ENCODE measurements at places on chromosomes 12 and 14.

GRCh38 chr14:74261288-74261687 lies 22.0 kb downstream of the VSX2 start:
- DNase-seq, result no peak

DNA sequence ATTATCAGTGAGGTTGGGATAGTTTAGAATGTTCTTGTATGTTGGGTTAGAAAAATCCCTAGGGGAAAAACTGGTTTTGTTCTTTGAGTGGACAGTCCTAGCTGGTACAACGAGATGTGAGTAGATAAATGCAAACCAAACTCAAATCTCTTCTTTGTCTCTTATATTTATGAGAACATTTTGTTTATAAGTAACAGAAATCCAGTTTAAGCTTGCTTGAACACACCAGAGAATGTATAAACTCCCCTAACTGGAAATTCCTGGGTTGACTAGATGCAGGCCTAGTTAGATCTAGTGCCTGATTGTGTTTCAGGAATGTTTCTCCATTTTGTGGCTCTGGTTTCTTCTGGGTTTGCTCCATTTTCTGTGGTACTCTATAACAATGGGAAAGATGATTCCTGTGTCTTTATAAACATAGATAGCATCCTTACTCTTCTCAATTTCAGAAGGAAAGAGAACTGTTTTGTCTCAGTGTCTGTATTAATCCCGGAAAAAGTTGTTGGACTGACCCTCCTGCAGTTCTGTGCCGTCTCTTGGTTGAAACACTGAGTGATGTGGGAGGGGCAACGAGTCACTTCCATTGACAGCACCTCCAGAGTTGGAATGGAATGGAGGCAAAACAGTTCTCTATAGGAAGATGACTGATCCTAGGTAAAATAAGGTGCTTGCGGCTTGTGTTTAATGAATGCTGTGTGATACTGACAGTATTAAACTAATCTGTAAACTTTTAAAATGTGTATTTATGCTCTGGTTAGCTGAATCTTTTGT lies 244.8 kb downstream of the TMTC2 start:
- no peak for DNase-seq

DNA sequence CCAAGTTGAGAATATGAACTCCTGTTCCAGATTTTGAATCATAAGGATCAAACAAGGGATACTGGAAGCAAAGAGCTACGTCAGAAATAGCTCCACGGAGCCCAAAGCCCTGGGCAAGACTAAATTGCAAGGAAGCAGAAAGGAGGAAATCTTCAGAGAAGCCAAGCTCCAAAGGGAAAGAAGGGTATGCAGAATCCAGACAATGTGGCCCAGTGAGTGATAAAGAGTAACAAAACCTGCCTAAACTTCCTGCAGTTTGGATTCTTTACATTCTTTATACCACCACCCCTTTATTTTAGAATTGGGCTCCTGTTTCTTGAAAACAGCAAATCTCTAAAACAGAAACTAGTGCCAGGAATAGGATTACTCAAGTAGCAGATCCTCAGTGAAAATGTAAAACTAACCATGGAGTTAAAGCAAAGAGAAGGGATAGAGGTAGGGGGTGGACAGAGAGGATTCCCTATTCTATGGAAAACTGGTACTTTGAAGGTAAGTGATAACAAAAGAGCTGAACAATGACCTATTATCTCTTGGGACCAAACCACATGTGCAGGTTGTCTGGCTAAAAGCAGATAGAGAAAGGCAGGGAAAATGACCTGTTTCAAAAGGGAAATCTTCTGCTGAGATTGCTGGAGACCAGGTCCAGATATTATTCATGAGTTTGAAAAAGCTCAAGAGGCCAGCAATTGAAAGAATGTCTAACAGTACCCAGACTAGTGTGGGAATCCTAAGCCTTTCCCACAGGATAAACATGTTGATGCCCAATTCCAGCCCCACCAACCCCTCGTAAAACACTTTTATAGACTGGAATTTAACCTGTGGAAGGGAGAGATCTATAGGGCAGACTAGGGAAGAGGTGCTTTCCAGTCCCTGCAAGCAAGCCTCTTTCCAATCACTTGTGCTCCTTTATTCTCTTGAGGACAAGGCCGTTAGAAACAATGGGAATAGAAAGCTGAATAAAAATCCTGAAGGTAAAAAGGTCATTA lies 24.5 kb downstream of the MBIP start:
- no peak for DNase-seq

DNA sequence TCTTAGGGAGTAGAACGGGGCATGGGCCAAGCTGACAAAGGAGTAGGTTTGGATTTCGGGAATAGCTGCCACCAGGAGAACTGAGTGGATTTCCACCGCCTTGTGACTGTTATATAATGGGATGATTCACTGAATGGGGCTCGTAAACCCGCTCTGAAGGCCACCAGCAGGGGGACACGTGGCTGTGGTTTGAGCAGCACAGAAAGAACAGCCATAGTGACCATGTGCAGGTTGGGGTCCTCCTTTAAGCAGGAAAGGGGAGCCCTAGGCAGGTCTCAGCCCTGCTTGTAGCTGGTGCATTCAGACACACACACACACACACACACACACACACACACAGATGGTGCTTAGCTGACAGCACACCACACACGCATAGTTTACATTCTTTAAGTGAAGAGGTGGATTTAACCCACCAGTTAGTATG lies 8.6 kb upstream of the ASB2 start:
- peak; percentile 78 for DNase-seq

DNA sequence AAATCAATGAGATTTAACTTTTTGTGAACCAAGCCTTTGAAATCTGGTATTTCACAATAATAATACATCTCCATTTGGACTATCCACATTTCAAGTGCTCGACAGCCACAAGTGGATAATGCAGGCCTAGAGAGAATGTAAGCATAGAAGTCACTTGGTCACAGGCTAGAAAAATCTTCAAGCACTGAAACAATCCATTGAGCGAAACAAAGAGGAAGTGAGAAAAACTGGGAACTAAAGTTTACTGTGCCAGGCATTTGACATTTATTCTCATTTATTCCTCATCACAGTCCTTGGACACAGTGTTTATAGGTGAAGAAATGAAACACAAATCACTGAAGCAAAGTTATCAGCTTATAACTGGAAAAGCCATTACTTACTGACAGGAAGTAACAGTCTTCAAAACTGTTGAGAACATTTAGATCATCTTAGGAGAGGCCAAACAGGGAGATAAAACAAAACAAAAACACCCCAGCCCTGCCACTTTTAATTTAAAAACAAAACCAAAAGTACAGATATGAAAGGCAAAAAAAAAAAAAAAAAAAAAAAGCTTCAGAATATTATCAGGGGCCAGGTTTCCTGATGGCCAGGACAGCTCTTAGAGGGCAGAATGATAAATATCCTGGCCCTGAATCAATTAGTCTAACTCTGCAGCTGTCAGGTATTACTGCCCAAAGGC lies 29.2 kb downstream of the GNS start:
- DNase-seq, result no peak

DNA sequence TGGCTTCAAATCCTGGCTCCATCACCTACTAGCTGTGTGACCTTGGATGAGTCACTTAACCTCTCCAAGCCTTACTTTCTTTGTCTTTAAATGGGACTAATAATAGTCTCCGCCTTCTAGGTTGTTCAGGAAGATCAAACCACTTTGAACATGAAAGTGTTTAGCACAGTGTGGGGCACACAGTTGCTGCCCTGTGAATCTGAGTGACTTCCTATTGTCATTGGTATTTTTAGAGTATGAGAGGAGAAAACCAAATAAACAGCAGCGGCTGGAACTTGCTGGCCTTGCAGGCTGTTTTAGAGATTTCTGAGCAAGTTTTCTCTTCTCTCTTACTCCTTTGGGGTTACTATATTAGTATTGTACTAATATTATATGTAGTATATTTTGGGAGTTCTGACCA lies 120.7 kb upstream of the MYL2 start:
- DNase-seq, result no peak

DNA sequence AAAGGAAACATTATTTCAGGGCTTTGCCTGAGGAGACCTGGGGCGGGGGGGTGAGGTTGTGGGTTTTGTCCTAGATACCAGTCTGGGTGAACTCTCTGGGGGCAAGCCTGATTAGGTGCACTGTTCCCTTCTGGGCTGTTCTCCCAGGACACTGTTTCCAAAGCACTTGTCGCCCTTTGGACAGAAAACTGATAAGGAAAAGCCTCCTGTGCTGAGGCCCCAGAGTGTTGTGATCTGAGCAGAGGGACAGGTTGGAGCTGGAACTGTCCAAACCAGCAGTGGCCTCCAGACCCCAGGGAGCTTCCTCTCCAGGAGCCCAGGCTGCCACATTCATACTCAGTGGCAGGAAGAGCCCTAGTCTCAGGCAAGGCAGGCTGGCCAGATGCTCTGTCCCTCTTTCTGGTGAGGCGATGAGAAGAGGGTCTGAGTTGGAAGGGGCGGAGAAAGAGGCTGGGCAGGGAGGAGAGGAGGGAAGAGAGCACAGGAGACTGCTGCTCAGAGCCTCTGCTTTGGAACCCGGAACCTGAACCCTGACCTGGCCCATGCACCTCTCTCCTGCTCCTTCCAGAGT lies 1.9 kb downstream of the GALNT16 start:
- DNase-seq, result no peak

- peak; percentile 55 for DNase-seq
Measured at GRCh38 chr12:126747530-126748149, 1519.3 kb upstream of the TMEM132C start.

GRCh38 chr12:14396071-14396470 lies 30.6 kb downstream of the ATF7IP start:
- no peak for DNase-seq

GRCh38 chr12:69290545-69291277 lies 51.3 kb downstream of the CPSF6 start:
- DNase-seq, result peak; percentile 53

DNA sequence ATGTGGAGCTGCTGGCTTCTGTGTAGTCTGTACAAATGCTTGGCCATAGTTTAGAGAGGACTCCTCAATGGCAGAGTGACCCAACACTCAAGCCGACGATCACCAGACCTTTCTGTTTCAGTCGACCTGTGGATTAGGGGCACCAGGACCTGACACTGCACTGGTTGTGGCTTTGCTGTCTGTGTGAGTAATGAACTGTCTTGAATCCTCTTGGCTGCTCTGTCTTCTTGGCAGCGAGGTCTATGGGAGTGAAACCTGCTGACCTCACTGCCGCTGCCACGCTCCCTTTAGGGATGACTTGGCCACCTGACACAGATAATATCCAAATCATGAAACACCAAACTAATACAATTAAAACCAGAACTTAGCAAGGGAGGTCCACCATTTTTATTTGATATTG lies 83.5 kb upstream of the C14orf180 start:
- DNase-seq, result no peak

DNA sequence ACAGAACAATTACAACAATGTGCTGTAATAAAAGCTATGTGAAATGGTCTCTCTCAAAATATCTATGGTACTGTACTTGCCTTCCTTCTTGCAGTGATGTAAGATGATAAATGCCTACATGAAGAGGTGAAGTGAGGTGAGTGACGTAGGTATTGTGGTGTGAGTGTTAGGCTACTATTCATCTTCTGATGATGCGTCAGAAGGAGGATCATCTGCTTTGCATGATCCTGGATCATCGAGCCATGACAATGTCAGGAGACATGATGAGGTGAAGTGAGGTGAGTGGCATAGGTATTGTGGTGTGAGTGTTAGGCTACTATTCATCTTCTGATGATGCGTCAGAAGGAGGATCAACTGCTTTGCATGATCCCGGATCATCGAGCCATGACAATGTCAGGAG lies 105.8 kb downstream of the KCNC2 start:
- no peak for DNase-seq

DNA sequence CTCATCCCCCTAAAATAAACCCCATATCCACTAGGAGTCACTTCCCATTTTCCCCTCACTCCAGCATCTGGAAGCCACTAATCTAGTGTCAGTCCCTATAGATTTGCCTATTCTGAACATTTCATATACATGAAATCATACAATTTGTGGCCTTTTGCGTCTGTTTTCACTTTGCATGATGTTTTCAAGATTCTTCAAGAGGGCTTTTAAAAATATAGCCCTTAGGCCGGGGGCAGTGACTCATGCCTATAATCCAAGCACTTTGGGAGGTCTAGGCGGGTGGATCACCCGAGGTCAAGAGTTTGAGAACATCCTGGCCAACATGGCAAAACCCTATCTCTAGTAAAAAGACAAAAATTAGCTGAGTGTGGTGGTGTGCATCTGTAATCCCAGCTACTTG lies 104.7 kb downstream of the VEZT start:
- no peak for DNase-seq

- no peak for DNase-seq
Measured at GRCh38 chr12:107457362-107457935, 228.2 kb upstream of the PWP1 start.

DNA sequence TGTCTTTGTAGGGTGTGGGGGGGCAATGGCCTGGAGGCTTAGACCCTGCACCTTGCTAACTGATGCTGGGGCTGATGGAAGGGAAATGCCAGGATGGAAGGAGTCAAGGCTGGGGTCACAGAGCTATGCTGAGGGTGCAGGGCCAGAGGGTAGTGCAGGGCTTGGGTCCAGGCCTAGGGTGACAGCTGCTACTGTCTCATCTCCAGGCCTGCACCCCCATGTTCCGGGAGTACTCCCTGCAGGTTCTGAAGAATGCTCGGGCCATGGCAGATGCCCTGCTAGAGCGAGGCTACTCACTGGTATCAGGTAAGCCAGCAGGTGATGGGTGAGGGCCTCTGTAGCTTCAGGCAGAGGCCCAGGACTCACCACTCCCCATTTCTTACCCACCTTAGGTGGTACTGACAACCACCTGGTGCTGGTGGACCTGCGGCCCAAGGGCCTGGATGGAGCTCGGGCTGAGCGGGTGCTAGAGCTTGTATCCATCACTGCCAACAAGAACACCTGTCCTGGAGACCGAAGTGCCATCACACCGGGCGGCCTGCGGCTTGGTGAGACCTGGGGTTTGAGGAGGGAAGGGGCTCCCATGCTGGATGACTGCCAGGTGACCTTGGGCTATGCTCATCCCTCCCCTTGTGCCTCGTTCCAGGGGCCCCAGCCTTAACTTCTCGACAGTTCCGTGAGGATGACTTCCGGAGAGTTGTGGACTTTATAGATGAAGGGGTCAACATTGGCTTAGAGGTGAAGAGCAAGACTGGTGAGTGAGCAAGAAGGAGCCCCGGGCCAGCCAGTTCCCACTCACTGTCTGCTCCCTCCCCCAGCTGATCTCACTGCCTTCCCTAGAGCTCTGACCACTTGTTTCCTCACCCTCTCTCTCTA lies 4.1 kb downstream of the SHMT2 start:
- DNase-seq, result no peak

GRCh38 chr12:54056110-54056509 lies 2.5 kb downstream of the HOXC4 start:
- no peak for DNase-seq

DNA sequence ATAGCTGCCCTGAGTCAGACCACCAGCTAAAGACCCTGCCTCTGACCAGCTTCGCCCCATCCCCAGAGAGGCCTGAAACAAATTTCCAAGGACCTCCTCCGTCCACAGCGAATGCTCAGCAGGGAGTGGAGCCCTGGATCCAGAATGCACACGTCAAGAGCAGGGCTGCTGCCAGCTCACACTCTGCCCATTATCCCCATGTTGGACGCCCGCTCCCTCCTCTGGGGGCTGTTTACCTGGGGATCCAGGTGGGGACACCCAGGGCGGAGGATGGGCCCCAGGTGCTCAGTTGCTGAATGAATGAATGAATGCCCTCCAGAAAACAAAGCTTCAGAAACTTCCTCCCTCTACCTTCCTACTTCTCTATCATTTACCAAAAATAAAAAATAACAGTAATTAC lies 18.1 kb downstream of the BCL11B start:
- DNase-seq, result no peak
